ENCODE measurements at places on chromosomes 2 and 18. TPM values are rescaled to one million over a fixed set of nuclear protein-coding genes. Genes with fewer than 3 reads are reported as not detected.

The TFCP2L1 gene
- 18.5 TPM for total RNA-seq

The SH3RF3 gene
- total RNA-seq, result under 0.01 TPM

The RSAD2 gene
- 2.2 TPM for total RNA-seq

The PLCD4 gene
- 1.3 TPM for total RNA-seq

The RESP18 gene
- total RNA-seq, result not detected

The L3MBTL4 gene
- 1.9 TPM for total RNA-seq

The CD226 gene
- total RNA-seq, result 1.9 TPM

The COL5A2 gene
- total RNA-seq, result 1.9 TPM

The ANKRD53 gene
- under 0.01 TPM for total RNA-seq

All from tracheal epithelial cell (primary cell).